ENCODE measurements at places on chromosomes 7 and 10. TPM values are rescaled to one million over a fixed set of nuclear protein-coding genes. Genes with fewer than 3 reads are reported as not detected.
A peak's percentile ranks its signal among the peaks of the same experiment; 100 is the strongest.

DNA sequence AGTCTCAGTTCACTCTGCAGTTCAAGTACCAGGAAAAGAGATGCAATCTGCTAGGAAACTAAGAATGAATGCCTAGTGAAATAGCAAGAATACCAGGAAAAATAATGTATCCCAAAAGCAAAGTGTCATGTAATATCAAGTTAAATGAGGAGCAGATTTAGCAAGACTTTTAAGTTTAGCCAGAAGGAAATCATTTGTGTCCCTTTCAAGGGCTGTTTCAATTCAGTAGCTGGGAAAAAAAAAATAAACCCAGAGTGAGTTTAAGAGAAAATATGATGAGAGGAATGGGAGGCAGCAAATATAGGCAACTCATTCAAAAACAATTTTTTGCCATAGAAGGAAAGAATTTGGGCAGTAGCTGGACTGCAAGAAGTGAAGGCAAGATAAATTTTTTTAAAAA is 135.8 kb downstream of the DGKB start:
- H3K36me3 ChIP-seq, result no peaks in the 10 kb centered on the region
- DNase-seq, result no peak
- H3K27ac ChIP-seq, result no peak overlapping the region
- H3K4me3 ChIP-seq, result no peak overlapping the region

DNA sequence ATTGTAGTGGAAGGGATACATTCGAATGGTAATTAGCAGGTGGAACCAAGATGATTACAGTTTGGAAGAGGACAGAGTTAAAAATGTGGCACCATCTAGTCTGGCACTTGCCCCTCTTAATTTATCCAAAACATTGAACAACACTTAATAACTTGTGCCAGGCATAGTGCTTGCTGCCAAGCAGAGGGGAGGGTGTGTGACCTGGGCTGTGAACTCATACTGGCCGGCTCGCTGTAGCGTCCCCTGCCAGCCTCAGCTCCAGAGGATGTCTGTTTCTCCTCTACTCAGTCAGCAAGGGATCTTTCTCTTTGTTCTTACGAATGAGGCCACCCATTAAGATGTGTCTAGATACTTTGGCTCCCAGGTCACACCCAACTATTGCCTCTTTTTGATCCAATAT is 179.4 kb upstream of the INHBA start:
- DNase-seq, result no peak
- no peaks in the 10 kb centered on the region for H3K27me3 ChIP-seq
- peaks cover 2% of the 10 kb centered on the region for H3K4me1 ChIP-seq
- no peak overlapping the region for H3K4me3 ChIP-seq
- H3K36me3 ChIP-seq, result no peaks in the 10 kb centered on the region
- H3K27ac ChIP-seq, result no peak overlapping the region

DNA sequence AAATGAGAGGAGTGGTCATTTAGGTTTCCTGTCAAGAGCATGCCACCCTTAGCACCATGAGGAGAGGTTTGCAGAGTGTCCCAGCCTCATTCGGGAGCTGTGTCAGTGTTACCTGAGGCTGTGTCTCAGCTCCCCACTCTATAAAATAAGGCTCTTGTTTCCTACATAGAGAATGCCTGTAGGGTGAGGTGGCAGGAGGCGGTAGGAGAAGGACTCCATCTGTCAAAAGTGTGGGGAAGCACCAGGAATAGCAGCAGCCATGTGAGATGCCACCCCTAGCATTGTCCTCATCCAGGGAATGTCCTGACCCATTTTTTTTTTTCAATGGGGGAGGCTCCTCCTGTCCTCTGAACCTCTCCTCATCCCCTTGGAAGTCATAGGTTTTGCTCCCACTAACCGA is 451.2 kb downstream of the PLXNA4 start:
- no peaks in the 10 kb centered on the region for H3K4me1 ChIP-seq
- H3K27me3 ChIP-seq, result no peaks in the 10 kb centered on the region
- H3K27ac ChIP-seq, result no peak overlapping the region
- no peak overlapping the region for H3K4me3 ChIP-seq

Gene CNTNAP2
- total RNA-seq, result not detected

DNA sequence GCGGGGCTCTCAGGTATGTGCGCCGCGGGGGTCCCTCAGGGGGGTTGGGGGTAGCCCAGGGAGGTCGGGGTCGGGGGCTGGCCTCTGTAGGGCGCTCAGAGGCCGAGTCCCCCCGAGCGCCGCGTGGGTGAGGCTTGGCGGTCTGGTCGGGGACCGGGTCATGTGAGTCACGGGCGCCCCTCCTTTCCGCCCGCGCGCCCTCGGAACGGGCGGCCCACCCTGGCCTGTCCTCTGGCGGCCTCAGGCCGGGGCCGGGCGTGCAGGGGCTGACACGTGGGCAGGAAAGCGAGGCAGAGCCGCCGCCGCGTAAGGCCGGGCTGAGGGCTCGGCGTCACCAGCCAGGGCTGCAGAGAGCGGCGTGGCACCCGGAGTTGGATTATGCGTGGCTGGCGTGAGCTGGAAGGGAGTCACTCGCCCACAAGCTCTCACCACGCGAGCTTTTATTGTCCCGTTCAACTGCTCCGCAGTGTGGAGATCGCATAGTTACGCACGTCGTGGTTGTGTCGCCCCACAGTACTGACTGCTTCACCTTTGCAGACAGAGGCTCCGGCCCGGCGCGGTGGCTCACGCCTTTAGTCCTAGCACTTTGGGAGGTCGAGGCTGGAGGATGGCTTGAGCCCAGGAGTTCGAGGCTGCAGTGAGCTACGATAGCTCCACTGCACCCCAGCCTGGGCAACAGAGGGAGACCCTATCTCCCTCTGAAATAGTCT is 385 bp downstream of the SHLD2 start:
- no peaks in the 10 kb centered on the region for H3K27me3 ChIP-seq
- H3K27ac ChIP-seq, result peak overlapping the region; percentile 20
- peak overlapping the region; percentile 54 for H3K4me3 ChIP-seq
- H3K36me3 ChIP-seq, result no peaks in the 10 kb centered on the region

DNA sequence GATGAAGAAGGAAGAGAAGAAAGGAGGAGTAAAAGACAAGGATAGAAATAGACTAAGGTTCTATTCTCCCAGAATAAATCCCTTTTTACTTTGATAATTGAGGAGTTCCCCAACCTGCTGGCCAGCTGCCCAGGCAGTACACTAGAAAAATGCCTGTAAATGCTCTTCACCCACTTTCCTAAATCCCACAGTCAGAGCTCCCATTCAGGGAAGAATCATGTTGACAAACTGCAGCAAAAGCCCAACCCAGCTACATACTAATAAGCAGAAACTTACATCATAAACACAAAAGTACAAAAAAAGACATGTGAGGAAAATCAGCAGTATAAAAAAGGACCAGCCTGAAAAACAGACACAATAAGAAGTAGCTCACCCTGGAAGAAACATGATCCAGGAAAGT is 15.8 kb upstream of the KDM7A start:
- DNase-seq, result no peak
- no peaks in the 10 kb centered on the region for H3K36me3 ChIP-seq
- no peak overlapping the region for H3K27ac ChIP-seq
- H3K4me1 ChIP-seq, result no peaks in the 10 kb centered on the region
- no peak overlapping the region for H3K4me3 ChIP-seq
- no peaks in the 10 kb centered on the region for H3K27me3 ChIP-seq

DNA sequence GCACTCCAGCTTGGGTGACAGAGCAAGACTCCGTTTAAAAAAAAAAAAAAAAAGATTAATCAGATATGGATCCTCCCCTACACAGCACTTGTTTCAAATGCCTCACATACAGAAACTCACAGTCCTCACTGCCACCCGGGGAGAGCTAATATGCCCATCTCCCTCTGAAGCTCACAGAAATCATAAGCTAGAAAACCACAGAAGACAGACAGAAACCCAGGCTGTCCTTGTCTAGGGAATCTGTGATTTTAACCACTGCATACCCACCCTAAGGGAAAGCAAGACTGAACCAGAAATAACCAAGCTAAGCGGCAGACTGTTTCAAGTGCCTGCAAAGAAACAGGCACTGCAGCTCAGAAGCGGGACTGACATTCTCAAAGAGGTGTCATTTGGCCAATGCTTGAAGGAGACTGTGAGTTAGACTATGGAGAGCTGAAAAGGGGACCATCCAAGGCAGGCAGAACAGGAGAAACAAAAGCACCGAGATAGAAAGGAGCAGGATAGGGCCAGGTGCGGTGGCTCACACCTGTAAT is 37.6 kb downstream of the SLC37A3 start:
- no peak overlapping the region for H3K27ac ChIP-seq
- H3K4me1 ChIP-seq, result no peaks in the 10 kb centered on the region
- no peaks in the 10 kb centered on the region for H3K36me3 ChIP-seq
- no peak overlapping the region for H3K4me3 ChIP-seq

- no peak overlapping the region for H3K4me3 ChIP-seq
- no peak for DNase-seq
- no peaks in the 10 kb centered on the region for H3K36me3 ChIP-seq
- no peak overlapping the region for H3K27ac ChIP-seq
- H3K27me3 ChIP-seq, result no peaks in the 10 kb centered on the region
- H3K4me1 ChIP-seq, result no peaks in the 10 kb centered on the region
Observed at GRCh38 chr7:21538936-21539495, 3.8 kb upstream of the DNAH11 start.

DNA sequence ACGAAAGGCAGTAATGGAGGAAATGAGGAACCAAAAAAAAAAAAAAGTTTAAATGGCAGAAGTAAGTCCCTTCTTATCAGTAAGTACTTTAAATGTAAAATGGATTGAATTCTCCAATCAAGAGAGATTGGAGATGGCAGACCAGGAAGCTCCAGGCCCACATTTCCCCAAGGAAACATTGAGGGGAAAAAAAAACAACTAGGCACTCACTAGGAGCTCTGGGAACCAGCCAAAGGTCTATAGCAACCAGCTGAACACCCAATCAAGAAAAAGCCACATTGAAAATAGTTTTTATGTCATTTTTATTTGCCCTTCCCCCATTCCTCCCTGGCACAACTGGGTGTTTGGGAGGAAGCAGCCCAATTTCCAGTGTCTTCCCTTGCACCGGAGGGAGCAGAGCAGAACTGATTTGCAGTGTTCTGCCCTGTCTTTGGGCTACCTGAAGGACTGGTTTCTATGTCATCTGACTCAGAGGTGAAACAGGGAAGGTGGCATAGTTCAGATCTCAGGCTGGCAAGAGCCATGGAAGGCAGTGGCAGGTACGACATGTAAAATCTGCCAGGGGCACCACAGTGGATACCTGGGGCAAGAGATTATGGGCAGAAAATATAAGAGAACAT is 121.9 kb downstream of the SMURF1 start:
- H3K36me3 ChIP-seq, result no peaks in the 10 kb centered on the region
- H3K4me1 ChIP-seq, result no peaks in the 10 kb centered on the region
- no peak overlapping the region for H3K27ac ChIP-seq
- H3K27me3 ChIP-seq, result no peaks in the 10 kb centered on the region
- peak; percentile 26 for DNase-seq
- no peak overlapping the region for H3K4me3 ChIP-seq

GRCh38 chr10:62742536-62743061 is 61.9 kb upstream of the ADO start:
- H3K36me3 ChIP-seq, result no peaks in the 10 kb centered on the region
- no peak overlapping the region for H3K27ac ChIP-seq
- no peak overlapping the region for H3K4me3 ChIP-seq
- no peaks in the 10 kb centered on the region for H3K4me1 ChIP-seq
- no peak for DNase-seq

GRCh38 chr10:20674926-20675325 is 222.2 kb downstream of the NEBL start:
- no peak overlapping the region for H3K4me3 ChIP-seq
- no peaks in the 10 kb centered on the region for H3K27me3 ChIP-seq
- H3K27ac ChIP-seq, result no peak overlapping the region

Data from aorta (tissue), 5 donors.